Brain microvascular endothelial cell (primary cell): ENCODE measurements at places on chromosomes 4 and X.

- DNase-seq: peak; percentile 35
These were observed 37.9 kb downstream of the MFAP3L start for GRCh38 chr4:169988252-169988651.

DNA sequence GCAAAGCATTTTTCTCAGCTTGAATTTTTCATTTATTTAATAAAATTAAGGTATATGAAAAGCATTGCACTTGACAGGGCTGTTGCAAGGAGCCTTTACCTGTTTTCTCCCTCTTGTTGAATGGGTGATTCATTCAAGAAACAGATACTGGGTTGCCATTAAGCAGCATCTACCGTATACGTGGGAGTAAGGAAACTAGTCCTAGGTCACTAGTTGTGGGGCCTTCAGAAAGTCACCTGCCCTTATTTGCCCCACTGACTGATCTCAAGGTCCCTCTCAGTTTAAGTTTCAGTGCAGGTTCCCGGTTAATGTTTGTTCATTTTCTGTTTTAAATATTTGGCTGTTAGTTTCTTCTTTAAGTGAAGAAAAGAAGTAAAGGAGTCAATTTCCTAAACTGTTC lies 34.0 kb downstream of the LHFPL1 start:
- DNase-seq: no peak

DNA sequence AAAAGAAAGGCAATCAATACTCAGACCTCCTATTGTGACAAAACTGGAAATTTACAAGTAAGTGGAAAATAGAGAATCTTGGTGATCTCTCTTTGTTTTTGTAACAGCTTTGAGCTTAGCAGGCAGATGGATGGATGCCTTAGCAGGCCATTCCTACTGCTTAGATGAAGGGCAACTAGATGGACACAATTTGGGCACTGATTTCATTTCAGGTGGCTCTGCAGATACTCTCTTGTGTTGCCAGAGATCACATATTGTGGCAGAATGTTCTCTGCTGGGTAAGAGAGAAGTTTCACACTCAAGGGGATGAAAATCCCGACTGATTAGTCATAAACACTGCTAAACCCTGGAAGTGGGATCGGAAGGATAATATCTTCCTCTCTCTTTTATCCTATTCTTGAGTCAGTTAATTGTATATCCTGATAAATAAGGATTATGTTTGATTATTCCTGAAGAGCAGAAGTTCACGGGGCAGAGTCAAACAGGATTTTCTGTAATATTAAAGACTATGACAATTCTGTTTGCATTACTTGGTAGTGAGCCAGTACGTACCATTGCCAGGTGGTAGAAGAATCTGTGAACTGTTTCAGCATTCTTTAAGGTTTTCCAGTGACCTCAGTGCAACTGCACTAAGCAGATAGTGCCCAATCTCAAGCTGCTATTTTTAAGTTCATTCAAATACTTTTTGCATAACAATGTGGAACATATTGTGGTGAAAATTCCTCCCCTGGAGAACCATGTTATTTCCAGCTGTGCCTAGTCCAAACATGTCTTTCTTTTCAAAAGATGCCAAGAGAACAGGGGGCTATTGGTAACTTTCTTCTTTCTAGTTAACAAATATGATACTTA lies 974.3 kb downstream of the FSTL5 start:
- DNase-seq: no peak

DNA sequence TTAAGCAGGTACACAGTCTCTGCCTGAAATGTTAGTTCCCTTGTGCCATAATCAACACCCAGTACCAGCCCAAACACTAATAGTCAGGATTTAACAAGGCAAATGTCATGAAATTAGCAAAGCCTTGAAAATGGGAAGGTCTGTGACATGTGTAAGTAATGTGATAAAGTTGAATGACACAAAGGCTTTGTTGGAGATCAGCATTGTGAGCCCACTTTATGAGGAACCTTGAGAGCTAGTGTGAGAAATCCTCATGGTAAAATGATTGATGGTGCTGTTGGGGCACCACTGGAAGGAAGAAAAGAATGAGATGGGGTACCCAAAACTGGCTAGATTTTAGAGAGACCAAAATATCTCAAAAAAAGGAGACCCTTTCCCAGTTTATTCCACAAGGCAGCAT lies 3.3 kb upstream of the LIN54 start:
- DNase-seq: no peak

- no peak for DNase-seq
These were observed 55.8 kb downstream of the CLCN5 start for GRCh38 chrX:49978176-49978575.

DNA sequence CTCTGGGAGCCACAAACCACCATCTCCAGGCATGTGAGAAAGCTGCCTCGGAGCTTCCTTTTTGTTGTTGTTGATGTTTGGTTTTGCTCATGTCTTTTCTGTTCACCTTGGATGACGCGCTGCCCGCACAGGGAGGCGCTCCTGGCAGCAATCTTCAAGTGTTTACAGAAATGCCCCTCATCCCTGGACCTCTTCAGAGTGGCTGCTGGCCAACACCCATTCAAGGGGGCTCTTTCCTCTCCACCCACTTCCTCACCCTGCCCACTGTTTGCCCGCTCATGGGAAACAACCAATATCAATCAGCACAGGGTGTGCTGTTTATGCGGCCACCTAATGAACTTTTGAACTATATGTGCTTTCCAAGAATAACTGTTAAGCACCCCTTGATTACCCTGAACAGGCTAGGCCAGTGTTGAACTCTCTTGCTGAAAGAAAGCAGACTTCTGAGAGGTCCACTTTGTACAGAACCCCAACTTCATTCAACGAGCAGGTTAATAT lies 355.1 kb upstream of the CLNK start:
- no peak for DNase-seq

- no peak for DNase-seq
These were observed 64.4 kb downstream of the SHROOM3 start for GRCh38 chr4:76499461-76499860.

DNA sequence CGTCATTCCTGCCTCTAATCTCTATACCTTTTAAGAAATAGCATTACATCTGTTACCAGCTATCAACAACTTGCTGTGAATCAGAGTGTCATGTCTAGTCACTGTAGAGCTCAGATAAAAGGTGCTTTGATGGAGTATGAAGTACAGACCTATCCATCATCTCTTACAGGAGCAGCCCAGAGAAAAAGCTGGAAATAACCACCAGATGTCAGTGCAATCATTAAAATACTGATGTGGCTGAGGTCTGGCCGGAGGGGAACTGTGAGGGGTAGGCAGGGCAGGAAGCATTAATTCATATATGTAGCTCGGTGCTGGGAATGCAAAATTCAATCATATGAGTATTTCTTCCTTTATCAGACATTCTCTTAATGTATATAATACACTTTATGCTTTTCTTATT lies 100.6 kb downstream of the AKAP4 start:
- no peak for DNase-seq

DNA sequence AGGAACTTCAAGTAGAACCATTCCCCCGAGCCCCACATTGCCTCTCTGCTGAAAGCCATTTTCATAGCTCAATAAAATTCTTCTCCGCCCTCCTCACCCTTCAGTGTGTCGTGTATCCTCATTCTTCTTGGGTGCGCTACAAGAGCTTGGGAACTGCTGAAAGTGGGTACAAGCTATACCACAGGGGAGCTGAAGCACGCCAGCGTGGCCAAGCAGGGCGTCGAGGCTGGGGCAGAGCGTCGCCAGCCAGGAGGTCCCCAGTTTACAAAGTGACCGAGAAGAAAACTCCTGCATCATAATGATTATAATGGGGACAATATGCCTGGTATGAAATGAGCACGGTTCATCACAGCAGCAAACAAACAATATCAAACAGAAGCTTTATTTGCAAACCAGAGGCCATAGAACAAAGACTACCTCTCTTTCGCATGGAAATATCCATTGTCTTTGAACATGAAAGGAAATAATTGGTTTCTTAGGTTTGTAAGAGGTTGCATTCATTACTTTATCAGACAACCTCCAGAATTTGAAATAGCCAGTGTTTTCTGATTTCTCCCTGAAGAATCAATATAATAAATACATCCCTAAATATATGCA lies 34.3 kb downstream of the RELL1 start:
- no peak for DNase-seq

DNA sequence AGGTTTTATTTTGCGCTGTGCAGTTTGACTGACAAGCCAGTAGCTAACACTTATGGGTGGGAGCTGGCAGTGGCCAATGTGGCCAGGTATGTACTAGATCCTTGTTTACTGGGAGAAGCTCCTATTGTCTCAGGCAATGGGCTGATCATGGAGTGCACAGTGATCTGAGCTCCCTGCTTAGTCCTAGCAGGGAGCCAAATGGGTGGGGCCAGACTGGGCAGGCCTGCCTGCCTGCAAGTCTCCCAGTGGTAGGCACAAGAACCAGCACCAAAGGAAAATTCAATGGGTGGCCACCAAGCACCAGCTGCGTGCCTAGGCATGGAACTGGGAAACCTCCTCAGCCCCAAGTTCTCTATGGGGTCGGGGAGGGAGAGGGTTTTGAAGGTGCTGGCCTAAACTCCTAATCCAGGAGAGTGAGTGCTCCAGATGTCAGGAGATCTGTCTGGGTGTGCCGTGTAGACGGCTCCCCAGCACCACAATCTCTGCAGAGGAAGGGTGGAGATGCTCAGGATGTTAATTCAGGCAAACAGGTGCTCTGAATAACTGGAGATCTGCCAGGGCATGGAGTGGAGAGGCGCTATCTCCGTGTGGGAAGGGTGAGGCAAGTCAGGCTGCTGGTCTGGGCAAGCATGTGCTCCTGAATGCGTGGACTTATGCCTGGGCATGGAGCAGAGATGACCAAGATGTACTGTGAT lies 48.2 kb downstream of the SPCS3 start:
- no peak for DNase-seq

- DNase-seq: peak; percentile 5
These were observed 362.9 kb downstream of the PDGFC start for GRCh38 chr4:156608651-156609050.

DNA sequence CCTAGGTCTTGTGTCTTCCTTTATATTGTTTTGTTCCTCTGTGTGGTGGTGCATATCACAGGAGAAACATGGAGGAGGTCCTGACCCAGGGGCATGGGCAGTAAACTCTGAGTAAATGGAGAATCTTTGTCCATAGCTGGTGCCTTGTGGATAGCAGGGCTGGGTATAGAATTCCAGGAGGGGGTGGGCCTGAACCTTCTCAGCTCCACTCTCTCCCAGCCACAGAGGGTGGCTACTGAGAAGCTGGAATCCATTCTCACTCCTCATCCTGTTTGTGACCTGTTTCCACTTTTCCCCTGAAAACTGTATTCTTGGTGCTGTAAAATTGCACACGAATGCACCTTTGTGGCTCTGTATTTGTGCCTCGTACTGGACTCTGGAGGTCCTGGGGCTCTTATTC lies 47.7 kb upstream of the ADRA2C start:
- DNase-seq: no peak

GRCh38 chr4:154389148-154389547 lies 102.5 kb downstream of the DCHS2 start:
- no peak for DNase-seq

DNA sequence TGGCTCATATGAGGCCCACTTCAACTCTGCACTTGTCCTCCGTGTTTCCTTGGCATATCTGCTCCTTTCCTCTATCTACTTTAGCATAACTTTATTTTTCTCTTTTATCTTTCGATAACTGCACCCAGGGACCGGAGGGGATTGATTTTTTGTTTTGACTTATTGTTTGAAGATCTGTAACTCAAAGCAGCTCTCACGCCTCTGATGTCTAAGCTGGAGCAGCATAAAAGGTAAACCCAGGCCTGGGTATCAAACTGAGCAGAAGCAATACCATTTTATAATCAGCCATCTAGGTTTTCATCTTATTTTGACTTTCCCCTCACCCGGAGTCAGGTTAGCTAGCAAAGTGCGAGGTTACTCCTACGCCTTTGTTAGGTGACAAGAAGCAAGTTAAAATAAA lies 28.4 kb downstream of the LEF1 start:
- no peak for DNase-seq

DNA sequence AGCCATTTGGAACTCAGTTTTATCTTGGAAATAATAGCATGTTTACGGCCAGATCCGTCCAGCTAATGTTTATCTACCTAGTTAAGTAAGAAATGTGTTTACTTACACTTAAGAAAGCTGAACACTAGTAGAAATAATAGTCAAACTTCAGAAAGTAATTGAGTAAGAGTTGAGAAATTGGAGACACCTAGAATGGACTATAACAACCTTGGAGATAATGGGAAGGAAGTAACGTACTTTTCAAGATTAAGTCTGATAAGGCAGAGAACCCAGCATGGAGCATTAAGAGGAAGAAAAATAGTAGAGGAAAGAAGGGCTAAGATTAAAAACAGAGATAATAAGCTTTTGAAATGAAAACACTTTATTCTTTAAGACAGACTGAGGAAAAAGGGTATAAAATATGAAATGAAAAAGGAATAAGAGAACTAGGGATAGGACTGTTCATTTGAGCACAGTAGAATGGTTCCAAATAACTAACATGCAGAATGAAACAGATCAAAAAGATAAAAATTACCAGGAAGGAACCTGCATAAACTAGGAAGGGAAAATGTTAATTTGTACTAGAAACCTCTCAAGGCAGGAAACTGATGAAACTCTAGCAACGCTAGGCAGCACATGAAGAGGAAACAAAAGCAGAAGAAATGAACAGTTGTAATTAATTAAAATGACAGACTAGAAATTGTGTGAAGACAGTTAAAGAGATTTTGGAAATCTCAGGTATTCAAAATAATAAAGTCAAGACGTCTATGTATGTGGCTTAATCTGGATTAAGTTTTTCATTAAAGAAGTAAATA lies 71.7 kb downstream of the FBXW7 start:
- no peak for DNase-seq

GRCh38 chr4:16443504-16444088 lies 217.3 kb upstream of the TAPT1 start:
- DNase-seq: peak; percentile 39

DNA sequence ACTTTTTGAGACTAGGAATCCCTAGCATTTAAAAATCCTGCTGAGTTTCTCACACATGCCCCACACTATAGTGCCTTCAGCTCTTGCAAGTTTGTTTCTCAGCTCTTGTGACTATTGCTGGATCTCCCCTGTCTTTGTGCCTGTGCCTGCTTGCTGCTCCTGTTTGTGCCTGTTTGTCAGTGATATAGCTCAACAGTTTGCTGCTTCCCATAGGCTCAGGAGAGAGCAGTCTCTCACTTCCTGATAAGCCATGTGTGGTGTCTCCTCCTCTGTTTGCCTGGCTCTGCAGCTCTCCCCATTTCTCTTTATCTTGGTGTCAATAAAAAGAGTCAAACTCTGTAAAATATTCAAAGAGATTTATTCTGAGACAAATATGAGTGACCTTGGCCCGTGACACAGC lies 259.8 kb upstream of the CLNK start:
- no peak for DNase-seq

DNA sequence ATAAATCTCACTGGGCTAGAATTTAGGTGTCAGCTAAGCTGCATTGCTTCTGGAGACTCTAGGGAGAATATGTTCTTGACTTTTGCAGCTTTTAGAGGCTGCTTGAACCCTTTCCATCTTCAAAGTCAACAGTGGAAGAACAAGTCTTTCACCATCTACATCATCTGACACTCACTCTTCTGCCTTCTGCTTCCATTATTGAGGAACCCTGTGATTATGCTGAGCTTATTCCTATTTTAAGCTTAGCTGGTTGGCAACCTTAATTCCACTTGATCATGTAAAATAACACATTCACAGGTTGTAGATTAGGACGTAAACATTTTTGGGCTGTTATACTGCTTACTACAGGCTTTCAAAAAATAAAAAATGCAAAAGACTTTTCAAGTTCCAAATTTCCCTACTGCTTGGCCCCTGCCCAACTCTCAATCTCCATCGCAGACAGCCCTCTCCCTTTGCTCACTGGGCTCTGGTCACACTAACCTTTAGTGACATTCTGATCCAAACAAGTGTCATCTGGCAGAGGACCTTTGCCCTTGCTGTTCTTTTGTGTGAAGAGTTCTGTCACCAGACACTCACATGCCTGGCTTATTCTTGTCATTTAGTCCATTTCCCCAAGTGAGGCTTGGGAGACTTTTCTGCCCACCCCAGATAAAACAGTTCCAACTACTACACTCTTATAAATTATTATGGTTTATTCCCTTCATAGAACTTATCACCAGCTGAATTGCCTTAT lies 1056.0 kb downstream of the STIM2 start:
- DNase-seq: no peak
